ENCODE measurements at places on chromosomes 16 and 17.

GRCh38 chr16:868386-868755 lies 67.8 kb upstream of the GNG13 start:
- DNase-seq = no peak

DNA sequence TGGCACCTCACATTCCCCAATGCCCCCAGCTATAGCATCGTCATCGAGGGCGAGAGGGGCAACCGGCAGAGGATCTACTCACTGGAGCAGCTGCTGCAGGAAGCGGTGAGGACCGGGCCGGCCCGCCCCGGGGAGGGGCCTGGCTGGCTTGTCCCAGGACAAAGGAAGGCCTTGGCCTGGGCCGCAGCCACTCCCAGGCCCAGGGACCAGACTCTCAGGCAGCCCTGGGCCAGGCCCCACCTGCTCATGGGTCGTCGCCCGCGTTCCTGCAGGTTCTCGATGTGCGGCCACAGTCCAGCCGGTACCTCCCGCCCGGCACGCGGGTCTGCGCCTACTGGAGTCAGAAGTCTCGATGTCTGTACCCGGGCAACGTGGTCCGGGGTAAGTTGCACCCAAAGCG lies 53.4 kb downstream of the ACTG1 start:
- no peak for DNase-seq

DNA sequence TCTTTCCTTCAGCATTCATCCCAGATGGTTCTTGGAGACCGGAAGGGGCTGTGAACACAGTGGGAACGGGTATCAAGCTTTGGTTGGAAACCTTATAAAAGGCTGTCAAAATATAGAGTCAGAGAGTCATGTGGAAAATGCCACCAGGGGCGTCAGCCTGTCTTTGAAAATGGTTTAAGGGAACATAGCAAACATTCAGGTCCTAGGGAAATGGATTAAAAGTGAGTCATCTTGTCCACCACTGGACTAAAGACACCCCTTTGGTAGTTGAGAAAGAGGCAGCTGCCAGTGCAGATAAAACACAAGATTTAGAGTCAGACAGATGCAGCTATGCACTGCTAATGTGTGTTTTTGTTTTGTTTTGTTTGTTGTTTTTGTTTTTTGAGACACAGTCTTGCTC lies 47.8 kb upstream of the BCO1 start:
- no peak for DNase-seq

DNA sequence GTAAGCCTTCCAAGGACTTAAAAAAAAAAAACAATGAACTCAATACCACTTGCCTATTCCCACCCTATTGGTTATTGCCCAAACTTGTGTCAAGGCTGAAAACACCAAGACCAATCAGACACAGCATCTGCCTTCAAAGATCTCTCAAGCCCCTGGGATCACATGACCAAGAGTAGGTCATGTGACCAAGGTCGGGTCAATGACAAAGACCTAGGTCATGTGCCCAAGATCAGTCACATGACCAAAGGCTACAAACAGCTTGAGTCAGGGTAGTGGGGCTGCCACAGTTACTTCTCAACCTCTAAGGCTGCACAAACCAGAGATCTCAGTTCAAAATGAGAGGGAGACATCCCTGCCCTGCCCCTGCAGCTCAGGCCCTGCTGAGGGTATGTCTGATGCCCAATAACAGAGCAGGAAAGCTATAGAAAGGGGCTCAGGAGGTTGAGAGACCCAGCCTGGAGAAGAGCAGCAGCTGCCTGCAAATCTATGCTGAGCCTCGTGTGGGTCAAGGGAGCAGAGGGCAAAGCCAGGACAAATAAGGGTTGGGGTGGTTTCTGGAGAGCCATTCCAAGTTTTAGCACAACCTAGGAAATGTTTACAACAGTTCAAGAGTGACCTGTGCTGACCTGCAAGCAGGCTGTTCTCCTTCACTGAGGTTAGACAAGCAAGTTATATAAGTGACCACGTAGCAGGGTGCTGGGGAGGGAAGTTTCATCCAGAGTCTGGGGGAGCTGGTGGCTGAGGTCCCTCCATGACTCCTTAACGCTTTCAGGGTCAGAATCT lies 48.8 kb downstream of the PIMREG start:
- no peak for DNase-seq

GRCh38 chr17:973053-973452 lies 6.5 kb downstream of the NXN start:
- DNase-seq = no peak

DNA sequence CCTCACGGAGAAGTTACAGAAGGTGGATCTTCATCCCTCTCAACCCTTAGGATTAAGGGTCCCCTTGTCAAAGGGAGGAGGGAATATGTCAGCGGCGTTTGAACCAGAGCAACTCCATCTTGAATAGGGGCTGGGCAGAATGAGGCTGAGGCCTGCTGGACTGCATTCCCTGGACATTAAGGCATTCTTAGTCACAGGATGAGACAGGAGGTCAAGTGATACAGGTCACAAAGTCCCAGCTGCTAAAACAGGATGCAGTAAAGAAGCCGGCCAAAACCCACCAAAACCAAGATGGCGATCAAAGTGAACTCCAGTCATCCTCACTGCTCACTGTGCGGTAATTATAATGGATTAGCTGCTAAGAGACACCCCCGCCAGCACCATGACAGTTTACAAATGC lies 36.7 kb downstream of the RBFOX3 start:
- DNase-seq = no peak

DNA sequence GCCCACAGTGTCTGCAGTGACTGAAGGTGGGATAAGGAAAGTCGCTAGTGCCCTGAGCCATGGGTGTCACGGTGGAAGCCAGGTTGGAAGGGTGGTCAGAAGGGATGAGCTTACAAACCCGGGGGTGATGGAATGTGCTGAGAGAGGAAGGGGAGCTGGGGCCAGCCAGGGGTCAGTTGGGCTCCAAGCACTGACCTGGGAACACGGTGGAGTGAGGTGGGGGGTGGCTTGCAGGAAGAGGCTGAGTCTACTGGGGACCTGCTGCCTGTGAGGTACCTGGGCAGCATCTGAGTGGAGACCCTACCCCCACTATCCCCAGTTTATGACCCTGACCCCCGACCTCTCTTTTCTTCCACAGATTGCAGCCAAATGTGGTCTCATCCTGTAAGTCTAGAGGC lies 3.1 kb downstream of the TMEM92 start:
- DNase-seq = no peak

DNA sequence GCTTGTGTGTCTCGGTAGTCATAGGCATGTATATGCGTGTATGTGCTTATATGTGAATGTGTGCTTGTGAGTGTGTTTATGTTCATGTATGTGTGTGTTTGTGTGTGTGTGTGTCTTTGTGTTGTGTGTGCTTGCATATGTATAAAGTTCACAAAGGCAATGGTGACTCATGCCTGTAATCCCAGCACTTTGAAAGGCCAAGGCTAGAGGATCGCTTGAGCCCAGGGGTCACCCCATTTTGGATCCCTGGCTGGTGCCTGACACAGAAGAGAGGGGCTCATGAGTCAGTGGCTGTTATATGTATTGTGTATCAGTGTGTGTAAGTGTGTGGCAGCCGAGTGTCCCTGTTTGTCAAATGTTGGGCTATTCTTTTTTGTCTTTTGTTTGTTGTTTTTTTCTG lies 69.3 kb downstream of the ABCC1 start:
- no peak for DNase-seq

DNA sequence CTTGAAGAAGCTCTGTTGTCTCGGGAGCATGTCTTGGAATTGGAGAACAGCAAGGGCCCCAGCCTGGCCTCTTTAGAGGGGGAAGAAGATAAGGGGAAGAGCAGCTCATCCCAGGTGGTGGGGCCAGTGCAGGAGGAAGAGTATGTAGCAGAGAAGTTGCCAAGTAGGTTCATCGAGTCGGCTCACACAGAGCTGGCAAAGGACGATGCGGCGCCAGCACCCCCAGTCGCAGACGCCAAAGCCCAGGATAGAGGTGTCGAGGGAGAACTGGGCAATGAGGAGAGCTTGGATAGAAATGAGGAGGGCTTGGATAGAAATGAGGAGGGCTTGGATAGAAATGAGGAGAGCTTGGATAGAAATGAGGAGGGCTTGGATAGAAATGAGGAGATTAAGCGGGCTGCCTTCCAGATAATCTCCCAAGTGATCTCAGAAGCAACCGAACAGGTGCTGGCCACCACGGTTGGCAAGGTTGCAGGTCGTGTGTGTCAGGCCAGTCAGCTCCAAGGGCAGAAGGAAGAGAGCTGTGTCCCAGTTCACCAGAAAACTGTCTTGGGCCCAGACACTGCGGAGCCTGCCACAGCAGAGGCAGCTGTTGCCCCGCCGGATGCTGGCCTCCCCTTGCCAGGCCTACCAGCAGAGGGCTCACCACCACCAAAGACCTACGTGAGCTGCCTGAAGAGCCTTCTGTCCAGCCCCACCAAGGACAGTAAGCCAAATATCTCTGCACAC lies 21.2 kb downstream of the AKAP1 start:
- no peak for DNase-seq

DNA sequence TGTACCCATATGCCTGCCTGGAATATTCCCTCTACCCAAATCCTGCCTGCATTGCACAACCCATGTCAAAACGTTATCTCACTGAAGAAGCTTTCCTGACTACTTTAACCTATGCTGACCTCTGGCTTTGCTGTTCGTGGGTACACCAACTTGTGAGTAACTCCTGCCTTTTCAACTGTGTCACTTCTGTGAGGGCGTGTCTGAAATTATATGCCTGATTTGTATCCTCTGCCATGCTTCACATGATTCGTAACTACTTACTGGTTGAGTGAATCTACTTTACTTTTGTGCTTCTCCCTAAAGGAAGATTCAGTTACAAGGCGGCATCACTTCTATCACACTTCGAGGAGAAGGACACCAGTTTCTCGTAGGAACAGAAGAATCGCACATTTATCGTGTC lies 33.3 kb upstream of the USP43 start:
- no peak for DNase-seq

DNA sequence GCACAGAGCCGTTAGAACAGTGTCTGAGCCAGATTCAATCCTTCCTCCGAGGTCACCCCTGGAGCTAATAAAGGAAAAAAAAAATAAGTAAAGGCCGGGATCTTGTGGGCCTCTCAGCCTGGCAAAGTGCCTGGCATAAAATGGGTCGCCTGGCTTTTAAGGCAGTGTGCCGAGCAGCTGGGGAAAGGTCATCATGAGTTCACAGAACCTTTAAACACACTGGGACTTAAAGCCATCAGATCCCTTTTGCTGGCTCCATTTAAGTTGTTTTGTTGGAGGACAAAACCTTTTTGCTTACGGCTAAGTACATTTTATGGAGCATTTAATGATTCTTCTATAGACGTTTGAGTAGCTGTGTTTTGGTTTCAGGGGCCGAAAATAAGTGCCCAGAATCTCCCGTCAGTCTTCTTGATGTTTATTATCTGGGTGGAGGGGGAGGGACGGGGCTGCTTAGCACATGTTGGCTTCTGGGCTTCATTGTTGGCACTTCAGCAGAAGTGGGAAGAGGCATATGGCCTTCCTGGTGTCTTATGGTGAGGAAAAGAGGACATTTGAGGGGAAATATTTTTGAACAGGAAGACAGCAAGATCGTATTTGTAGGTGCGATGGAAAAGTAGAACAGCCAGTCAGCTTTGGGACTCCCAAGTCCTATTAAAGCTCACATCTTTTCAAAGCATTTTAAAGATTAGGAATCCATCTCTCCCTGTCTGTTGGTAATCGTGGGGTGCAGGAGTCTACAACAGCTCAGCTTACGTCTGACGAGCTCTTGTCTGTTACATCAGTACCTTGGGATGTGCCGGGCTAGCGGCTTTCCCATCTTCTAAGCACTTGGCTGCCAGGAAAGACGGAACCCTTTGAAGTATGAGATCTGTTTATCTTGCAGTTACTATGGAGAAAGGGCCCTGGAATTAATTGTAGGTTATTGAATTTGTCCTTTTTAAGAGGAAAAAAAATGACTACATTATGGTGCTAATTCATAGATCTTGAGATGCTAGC lies 31.1 kb downstream of the RBFOX1 start:
- no peak for DNase-seq

DNA sequence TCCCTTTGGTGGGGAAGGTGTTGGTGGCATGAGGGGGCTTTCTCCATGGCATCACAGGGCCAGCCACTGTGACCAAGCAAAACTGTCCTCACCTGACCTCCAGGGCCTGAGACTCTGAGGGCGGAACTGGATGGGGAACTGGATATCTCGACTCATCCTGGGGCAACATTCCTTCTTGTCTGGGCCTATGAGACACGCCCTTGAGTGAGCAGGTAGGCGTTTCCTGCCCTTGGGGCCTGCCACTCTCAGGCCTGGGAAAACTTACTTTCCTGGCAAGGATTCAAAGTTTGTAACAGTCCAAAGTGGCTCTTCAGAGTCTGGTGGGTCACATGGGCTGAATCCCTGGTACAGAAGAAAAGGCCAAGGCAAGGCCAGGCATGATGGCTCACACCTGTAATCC lies 9.6 kb downstream of the MT1X start:
- no peak for DNase-seq

GRCh38 chr16:35599429-35600160 lies 2140.2 kb downstream of the TP53TG3F start:
- DNase-seq = no peak

GRCh38 chr16:73166441-73166851 lies 118.5 kb upstream of the ZFHX3 start:
- DNase-seq = no peak

GRCh38 chr17:13153036-13153435 lies 135.2 kb upstream of the ELAC2 start:
- DNase-seq = no peak

DNA sequence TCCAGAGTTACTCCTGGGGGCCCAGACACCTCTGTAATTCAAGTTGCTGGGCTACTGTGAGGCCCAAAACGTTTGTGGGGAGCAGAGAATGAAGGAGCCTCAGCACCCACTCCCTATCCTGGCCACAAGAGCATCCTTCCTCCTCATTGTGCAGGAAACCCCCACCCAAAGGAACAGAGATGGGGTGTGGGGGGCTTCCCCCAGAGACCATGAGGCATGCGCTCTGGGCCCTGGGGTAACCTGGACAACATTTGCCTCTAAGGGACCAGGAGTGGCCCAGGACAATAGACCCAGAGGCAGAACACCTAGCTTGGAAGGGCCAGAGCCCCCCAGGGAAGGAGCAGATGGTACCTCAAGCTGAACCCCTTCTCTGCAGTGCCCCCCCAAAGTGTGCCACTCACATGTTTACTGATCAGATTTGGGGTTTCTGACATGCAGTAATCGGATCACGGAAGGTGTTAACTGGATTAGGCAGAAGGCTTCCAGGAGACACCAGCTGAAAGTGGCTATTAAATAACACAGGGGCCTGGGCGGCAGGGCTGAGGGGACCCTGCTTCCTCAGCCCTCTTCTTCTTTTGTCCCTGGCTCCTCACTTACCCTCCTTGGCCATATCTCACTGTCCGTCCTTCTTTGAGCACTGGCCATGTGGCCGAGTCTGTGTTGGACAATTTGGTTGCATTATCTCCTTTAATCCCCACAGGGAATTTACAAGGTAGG lies 50.8 kb downstream of the SDK2 start:
- DNase-seq = no peak

DNA sequence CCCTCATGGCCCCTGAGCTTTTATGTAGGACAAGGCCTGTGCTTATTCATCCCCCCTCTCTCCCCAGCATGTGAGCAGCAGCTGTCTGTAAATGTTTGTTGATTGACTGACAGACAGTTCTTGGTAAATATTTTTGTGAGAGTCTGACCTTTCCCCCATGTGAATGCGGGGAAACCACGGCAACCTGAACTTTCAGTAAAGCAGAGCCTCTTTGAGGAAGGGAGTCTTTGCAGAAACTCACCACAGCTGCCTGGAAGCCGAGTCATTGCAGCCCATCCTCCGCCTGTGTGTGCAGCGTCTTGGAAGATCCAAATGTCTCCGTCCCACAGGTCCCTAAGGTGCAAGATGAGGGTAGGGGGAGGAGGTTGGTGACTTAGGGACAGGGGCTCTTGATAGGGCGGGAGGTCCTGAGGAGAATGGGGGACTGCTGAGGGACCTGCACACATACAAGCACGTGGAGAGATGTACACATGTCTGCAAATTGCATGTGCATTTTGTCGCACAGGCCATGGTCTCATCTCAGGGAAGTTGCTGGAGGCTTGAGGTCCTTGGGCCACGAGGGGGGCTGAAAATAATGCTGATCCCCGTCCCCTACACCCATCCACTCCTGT lies 23.0 kb upstream of the IL21R start:
- no peak for DNase-seq

Measured in activated CD8-positive, alpha-beta memory T cell treated with anti-CD3 and anti-CD28 coated beads for 48 hours (primary cell).